ENCODE measurements at places on chromosomes 3 and 15.
A peak's percentile ranks its signal among the peaks of the same experiment; 100 is the strongest.

- no peak for DNase-seq
These were observed 191.6 kb downstream of the GREM1 start for GRCh38 chr15:32909431-32909830.

- no peak for DNase-seq
These were observed 72.7 kb upstream of the TAMM41 start for GRCh38 chr3:11919390-11919789.

DNA sequence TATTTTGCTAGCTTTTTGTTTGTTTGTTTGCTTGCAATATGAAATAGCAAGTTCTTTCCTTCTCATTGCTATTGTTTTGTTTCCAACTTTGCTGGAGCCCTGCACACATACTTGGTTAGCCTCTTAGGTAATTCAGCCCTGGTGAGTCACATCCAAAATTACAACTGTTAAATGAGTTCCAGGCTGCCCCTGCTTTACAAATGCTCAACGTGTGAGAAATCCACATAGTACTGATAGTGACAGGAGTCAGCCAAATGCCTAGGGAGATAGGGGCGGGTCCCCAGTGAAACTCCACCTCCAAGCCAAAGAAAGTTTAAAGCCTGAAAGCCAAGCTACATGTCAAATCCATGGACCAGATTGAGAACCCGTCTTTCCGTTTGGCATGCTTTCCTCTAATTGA lies 81.3 kb upstream of the RNF7 start:
- DNase-seq = no peak

DNA sequence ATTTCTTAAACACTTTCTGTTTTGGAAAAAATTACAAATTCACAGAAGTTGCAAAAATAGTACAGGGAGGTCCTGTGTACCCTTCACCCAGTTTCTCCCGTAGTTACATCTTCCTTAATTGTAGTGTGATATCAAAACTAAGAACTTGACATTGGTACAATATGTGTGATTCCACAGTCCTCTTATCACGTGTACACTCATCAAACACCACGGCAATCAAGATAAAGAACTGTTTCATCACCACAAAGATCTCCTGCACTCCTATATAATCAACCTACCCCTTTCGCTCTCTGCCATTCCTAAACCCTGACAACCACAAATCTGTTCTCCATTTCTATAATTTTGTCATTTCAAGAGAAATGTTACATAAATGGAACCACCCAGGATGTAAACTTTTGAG lies 31.4 kb downstream of the POMGNT2 start:
- DNase-seq = no peak

GRCh38 chr15:38508647-38509046 lies 54.7 kb downstream of the FAM98B start:
- no peak for DNase-seq

DNA sequence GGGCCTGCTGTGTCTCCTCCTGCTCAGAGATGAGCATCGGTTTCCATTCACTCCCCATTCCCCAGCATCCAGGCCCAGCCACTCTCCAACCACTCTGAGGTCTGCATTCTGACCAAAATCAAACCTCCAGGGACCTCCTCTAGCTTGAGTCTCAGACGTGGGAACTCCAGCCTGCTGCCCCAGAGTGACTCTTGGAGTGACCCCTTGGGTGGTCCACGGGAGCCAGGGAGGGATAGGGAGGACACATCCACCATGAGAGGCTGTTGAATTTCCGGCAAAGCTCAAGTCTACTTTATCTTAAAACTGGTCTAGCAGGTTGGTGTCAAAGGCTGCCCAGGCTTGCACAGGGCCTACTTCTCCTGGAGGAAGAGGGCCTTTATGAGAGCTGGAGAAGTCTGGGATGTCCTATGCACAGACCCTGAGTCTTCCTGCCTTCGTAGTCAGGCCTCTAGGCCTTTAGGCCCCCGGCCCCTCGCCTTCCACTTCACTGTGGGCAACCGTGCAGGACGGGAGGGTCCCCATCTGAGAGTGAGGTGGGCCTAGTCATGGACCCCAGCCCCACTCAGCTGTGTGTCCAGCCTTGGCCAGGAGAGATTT lies 8.9 kb downstream of the CISH start:
- no peak for DNase-seq

GRCh38 chr3:42831321-42831713 lies 22.1 kb downstream of the ACKR2 start:
- peak; percentile 81 for DNase-seq

- DNase-seq = no peak
These were observed 15.0 kb downstream of the HCN4 start for GRCh38 chr15:73353734-73354133.

DNA sequence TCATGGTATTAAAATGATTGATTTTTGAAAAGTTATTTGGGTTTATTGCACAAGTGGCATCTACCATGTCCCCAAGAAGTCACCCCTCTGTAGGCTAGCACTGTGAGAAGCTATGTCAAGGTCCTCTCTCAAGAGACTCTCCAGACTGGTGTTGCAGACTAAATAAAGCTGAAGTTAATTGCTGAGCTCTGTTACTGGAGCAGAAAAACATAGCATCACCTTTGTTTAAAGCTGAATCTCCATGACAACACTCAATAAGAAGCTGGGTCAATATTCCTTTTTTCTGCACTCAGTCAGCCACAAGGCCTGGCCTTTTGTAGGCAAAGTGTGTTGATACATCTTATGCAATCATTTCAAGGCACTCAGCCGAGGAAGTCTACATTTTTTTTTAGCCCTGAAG lies 806.6 kb upstream of the LMCD1 start:
- DNase-seq = no peak

- no peak for DNase-seq
These were observed 27.9 kb upstream of the SLC6A1 start for GRCh38 chr3:10964537-10965167.

GRCh38 chr3:8663177-8664061 lies 18.8 kb upstream of the SSUH2 start:
- DNase-seq = peak; percentile 36

- peak; percentile 52 for DNase-seq
These were observed 53.7 kb downstream of the CGGBP1 start for GRCh38 chr3:88005066-88005465.

All from B cell (primary cell).